ENCODE measurements at places on chromosomes 6 and 20. TPM values are rescaled to one million over a fixed set of nuclear protein-coding genes. Genes with fewer than 3 reads are reported as not detected.

Gene RBCK1
- 134 TPM for total RNA-seq

Gene GATA5
- total RNA-seq = not detected

Gene RPRD1B
- total RNA-seq = 51.9 TPM

Gene C6orf58
- not detected for total RNA-seq

Gene SLC22A2
- not detected for total RNA-seq

Gene AGER
- 34.1 TPM for total RNA-seq

Gene SOX18
- 1.8 TPM for total RNA-seq

Gene GTSF1L
- total RNA-seq = not detected

Gene ADAM33
- total RNA-seq = not detected

Gene EPHA7
- total RNA-seq = not detected

Gene NFATC2
- total RNA-seq = 87.5 TPM

Gene SRMS
- total RNA-seq = not detected

Gene MARCKS
- 0.12 TPM for total RNA-seq

Gene BEND3
- total RNA-seq = 4.0 TPM

Gene BHLHE23
- not detected for total RNA-seq

Gene SIRPB1
- 4.5 TPM for total RNA-seq

Gene VEGFA
- 21.1 TPM for total RNA-seq

All from T-helper 1 cell treated with Interleukin-12 subunit alpha and Interleukin-12 subunit beta and Interleukin-4 antibody, amounts not matched to agents 30 ng/mL and 1 ng/mL, for 36 hours (primary cell).